GM23248 (cell line): ENCODE measurements at places on chromosomes 7 and 10. TPM values are rescaled to one million over a fixed set of nuclear protein-coding genes. Genes with fewer than 3 reads are reported as not detected.

CYREN gene
- 37.3 and 40.4 TPM in 2 replicates for total RNA-seq

TRIM50 gene
- not detected in 2 replicates for total RNA-seq

ZNF775 gene
- total RNA-seq, result 3.9 and 5.2 TPM in 2 replicates

ITIH2 gene
- not detected in 2 replicates for total RNA-seq

TMEM270 gene
- total RNA-seq, result not detected in 2 replicates
